ENCODE measurements at places on chromosomes 12 and 14. TPM values are rescaled to one million over a fixed set of nuclear protein-coding genes. Genes with fewer than 3 reads are reported as not detected.

- no peak for DNase-seq
Measured at GRCh38 chr12:71636704-71637115, 26.9 kb downstream of the ZFC3H1 start.

Gene KLRC2
- total RNA-seq, result not detected

Gene RIMBP2
- not detected for total RNA-seq

DNA sequence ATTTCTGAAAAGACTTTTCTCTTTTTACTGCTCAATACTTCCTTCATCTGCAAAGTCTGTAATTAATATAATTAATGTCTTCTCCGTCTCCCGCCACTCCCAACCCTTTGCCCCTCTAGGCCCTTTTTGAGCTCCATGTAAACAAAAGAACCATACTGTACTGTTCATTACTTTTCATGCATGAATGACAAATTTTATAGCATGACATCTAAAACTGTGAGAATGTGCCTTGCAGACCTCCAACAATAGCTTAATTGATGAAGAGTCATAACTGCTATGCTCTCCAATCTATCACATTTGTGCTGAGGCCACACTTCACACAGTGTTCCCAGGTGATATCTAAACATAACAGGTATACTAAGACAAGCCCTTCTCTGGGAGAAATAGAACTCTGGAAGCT lies 1122.7 kb upstream of the ATXN7L3B start:
- no peak for DNase-seq

- no peak for DNase-seq
Measured at GRCh38 chr12:41556176-41556575, 368.1 kb downstream of the PDZRN4 start.

Gene GCN1
- 30.5 TPM for total RNA-seq

Gene LRTM2
- total RNA-seq, result not detected

Gene SLC5A8
- not detected for total RNA-seq

Gene LRRC10
- total RNA-seq, result 40.5 TPM

- peak; percentile 47 for DNase-seq
Measured at GRCh38 chr12:31876568-31877424, 82.4 kb upstream of the RESF1 start.

DNA sequence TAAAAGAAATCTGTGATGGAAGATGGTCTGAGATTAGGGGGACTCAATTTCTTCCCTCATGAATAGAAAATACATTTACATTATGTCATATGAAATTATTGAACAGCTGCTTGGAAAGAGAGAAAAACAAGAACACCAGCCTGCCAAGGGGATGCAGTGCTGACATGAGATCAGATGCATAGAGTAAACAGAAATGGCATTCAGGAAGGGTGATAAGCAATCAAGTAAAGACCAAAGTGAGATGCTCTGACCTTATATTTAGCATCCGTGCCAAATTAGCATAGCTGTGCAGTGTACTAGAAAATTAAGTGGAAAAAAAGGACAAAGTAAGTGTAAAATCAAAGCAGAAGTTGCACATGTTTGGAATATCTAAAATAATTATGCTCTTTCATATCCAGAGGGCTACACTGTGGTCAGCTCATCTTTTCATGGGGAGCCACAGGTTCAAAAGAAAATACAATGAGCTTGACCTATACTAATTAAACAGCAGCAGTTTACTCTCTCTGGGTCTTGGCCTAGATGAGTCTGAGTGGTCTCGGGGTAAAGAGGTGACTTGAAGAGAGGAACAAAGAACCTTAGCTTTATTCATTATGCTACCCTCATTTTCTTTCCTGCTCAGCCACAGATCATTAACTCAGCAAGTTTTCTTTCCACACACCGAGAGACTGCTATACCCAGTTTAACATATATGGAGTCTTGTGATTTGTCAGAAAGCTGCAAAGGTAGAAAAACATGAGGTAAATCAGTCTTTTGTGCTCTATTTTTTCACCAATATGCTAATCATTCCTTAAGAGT lies 359.4 kb upstream of the FOXG1 start:
- no peak for DNase-seq

Measured in Right ventricle myocardium superior (tissue), 1 donor.